ENCODE measurements at places on chromosomes 16 and 17.

DNA sequence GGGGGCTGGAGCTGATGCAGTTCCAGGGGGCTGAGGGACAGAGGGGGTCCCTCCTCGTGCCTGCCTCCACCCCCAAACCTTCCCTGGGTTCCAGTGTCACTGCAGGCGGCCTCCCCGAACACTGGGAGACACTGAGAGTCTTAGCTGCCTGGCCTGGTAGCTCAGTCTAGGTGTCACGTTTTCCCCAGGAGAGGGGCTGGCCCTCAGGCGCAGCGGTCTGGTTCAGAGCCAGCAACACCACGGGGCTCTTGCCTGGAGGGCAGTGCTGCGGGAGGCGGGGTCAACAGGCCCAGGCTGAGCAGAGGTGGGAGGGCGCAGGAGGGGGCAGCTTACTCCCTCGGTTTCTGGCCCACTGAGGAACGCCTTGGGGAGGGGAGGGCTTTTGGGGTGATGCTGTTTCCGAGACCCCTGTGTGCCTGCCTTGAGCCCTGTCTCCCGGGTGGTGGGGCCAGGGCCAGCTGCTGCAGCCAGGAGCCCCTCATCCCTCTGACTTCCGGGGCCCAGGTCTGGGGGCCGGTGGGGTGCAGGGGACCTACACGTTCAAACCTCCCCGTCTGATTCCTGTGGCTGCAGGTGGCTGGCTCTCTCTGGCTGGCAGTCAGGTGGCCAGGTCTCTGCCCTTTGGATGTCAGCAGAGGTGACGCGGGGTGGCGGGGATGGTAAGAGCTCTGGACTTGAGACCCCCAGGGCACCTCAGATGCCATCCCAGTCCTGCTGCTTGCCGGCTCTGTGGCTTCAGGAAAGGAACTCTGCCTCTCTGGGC, 89.3 kb upstream of the GSE1 start:
- DNase-seq, result peak; percentile 8

- DNase-seq, result no peak
Measured at GRCh38 chr16:81713295-81713772, 65.8 kb upstream of the PLCG2 start.

DNA sequence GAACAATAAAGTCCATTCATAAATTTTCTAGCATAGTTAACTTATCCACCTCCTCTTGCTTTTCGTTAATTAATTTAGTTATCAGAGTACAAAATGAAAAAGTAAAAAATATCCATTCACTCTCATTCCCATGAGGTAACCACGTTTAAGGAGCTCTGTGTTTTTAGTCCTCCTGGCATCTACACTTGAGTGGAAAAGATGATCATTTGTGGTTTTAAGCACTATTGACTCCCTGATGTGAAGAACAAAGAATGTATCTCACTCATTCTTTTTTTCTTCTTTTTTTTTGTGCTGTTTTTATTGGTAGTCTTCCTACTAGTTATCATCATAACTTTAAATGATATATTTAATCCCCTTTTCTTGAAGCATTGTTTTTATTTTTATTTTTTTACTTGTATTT, 26.1 kb downstream of the QPRT start:
- DNase-seq, result no peak

GRCh38 chr16:68074850-68075555, 10.2 kb upstream of the NFATC3 start:
- DNase-seq, result no peak

DNA sequence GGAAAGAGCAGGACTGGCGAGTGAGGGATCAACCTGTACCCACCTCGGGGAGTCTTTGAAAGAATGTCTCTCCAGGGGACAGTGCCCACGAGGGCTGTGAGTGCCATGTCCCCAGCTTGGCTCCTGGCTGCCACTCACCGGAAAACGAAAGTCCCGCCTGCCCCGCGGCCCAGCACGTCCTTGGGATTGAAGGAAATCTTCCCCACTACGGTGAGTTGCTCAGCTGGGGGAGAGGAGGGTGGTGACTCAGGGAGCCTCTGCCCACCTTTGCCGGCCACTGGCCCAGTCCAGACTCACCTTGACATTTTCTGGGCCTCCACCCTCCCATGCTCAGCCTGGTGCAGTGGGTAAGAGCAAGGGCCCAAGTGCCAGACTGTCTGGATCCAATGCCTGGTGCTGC, 17.1 kb downstream of the PLK1 start:
- no peak for DNase-seq

DNA sequence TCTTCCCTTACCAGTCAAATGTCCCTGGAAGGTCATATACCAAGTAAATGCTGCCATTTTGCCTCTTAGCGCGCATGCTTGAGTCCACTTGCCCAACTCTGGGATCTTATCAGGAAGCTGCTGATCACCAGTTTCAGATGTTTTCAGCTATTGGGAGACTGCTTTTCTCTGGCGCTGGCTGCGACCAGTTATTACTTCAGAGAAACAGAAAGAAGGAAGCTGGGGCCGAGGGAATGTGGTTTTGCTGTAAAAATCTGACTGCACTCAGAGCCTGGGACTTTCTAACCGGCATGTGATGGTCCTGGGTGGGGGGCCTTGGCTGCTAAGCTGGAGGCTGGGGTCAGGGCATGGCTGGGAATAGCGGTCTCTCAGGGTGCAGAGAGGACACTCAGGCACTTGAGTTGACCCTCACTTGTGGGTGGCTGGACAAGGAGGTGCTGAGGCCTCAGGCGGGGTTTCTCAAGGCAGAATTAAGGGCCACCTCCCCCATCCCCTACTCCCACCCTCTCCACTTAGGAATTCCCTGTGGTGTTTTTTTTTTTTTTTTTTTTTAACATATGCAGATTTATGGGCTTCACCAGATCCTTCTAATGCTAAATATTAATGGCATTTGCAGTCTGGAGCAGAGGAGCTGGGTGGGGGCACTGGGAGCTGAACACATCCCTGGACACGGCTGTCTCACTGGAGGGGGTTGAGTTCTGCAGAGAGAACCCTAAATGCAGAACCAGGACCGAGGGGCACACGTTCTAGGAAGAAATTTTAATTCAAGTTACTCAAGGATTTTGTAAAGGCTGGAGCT, 145.8 kb downstream of the CYLD start:
- DNase-seq, result no peak

DNA sequence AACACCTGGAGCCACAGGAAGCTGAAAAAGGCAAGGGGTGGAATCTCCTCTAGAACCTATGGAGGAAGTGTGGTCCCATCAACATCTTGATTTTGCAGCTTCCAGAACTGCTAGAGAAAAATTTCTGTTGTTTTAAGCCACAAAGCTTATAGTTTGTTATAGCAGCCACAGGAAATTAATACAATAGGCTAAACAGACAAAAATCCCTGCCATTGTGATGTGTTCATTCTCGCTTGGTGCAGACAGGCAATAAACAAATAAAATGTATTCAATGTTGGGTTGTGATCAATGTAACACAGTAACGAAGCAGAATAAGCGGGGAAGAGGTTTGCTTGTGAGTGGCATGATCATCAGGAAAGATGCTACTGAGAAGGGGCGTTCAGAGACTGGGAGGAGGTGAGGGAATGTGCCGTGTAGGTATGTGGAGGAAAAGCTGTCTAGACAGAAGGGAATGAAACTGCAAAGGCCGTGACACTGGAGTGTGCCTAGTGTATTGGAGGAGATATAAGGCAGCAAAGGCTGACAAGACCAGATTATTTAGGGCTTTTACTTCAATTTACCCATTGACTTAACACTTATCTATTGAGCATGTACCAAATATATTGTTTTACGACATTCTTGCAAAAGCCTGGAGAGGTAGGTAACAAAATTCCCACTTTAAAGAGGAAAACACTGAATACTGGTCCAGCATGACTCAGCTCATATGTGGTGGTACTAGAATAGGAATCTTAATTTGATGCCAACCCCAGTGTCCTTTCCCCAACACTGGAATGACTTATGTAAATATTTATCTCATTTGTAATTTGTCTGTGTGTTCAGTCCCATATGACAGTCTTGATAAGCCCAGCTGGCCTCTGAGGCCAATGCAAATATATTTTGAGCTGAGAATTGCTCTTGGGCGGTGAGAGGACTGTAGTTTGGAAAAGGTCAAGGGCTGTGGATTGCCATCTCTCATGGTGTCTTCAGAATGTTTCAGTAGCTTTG, 375.9 kb downstream of the CDH13 start:
- DNase-seq, result peak; percentile 65

GRCh38 chr16:27481282-27481934, 68.3 kb downstream of the GTF3C1 start:
- no peak for DNase-seq

GRCh38 chr16:50395763-50396710, 27.2 kb upstream of the BRD7 start:
- no peak for DNase-seq

DNA sequence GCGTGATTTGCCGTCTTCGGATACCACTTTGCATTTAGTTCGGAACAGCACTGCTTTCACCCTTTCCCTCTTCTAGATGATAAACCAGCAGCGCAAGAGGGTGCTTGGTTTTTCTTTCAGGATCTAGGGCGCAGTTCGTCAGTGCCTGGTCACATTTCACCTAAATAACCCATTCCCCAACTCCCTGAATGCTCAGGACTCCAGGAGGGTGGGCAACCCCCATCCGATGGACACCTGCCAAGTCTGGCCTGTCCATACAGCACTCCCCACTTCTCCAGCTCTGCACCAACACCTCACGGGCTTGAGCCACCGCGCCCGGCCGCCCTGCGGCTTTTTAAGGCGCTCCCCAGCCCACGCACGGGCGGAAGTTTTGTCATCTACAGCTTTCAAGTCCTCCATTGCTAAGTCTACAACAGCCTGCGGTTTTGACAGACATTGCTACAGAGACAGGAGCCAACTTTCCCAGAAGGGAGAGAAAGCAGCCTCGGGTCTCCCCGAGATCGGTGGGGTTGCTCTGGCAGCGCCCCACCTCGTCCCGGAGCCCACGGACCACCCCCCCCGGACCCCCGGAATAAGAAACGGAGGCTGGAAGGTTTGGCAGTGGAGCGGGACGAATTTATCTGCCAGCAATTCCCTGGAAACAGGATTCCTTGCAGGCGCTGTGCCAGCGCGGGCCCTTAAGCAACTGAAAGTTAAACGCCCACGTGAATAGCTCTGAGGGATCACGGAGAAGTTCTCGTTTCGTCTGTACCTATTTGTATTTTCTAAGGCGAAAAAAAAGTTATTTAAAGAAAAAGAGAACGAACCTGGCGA, 38.6 kb upstream of the SLFN13 start:
- peak; percentile 69 for DNase-seq

GRCh38 chr16:70570967-70571570, 47.5 kb downstream of the SF3B3 start:
- no peak for DNase-seq

DNA sequence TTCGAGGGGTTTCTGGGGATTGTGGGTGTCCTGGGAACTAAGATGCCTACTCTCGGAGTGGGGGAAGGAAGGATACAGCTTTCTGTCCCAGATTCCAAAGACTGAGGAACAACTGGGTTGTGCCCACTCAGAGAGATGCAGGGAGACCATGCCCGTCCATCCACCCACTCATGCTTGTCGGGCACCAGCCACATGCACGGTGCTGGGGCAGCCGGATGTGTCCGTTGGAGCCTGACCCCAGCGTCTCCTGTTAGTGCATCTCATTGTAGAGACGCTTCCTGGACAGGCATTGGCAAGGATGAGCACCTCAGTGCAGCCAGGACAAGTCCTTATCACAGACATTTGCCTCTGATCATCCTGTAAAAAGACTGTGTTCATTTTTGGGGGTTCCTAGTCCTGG, 58.1 kb downstream of the METRNL start:
- DNase-seq, result no peak

- DNase-seq, result no peak
Measured at GRCh38 chr16:79473456-79473855, 127.1 kb downstream of the MAF start.

GRCh38 chr16:89691986-89692569, 5.6 kb downstream of the CDK10 start:
- DNase-seq, result no peak

DNA sequence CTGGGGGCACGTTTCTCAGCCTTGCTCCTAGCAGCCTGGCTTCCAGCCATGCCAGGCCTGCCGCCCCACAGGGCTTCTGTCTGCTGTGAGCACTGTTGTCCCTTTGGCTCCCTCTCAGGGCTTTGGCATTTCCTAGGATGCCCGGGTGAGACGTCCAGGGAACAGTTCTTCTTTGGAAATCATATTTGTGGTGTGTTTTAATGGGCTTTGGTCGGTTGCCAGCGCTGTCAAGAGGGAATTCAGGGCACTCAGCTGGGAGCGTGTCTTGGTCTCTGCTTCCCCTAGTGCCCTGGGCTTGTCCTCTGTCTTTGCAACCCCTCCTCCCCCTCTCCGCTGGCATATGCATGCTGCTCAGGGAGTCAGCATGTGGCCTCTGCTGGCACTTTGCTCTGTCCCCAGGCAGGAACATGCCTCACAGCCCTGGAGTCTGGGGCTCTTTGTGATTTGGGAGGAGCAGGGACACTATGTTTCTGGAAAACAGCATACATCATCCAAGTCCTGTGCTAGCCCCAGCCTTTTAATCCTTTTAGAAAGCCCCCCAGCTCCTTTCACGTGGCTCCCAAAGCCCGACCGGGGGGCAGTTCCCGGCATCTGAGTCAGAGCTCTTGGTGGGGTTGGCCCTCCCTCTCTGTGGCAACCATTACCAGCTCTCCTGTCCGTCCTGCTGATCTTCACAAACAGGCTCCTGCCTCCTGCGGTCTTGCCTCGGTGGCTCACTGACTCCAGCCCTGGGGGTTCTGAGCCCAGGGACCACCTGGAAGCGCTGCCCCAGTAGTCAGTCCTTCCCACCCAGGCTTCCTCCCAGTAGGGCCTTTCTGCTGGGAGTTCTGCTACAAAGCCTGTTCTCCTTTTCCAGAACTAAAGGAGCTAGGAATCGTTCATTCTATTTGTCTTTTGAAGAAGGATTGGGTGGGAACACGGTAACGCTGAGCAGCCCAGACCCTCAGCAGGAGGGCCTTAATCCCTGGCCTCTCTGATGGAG, 26.7 kb downstream of the SAP30BP start:
- peak; percentile 100 for DNase-seq

DNA sequence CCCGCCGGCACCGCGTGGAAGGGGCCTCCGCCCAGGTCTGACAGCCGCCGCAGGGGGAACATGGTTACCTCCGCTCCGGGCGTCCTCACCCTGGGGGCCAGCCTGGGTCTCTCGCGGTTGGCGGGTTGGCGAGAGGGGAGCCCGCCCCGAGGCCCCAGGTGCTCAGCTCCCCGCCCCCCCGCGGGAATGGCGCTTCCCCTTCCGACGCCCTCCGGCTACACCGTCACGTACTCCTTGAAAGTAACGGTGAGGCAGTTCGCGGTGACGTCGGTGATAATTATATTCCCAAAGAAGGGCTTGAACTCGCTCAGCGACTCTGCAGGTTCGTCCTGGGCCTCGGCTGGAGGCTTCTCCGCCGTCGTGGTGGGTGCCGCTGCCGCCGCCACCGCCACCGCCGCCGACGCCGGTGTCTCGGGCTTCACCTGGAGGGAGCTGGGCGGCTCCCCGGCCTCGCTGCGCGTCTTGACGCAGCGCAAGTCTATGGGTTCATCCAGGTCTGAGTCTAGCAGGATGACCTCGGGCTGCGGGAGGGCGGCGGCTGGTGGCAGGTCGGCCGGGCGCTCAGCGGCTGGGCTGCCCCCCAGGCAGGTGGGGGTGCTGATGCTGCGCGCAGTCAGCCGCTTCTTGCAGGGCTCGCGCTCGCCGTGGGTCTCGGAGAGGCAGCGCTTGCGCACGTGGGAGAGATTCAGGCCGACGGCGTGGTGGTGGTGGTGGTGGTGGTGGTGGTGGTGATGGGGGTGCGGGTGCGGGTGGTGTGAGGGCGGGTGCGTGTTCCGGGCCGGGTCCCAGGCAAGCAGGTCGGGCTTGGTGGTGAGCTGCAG, 5.3 kb downstream of the CBX4 start:
- no peak for DNase-seq

GRCh38 chr17:63150490-63150889, 184.5 kb downstream of the TANC2 start:
- no peak for DNase-seq

- DNase-seq, result peak; percentile 86
Measured at GRCh38 chr16:15899538-15900100, 11.2 kb upstream of the CEP20 start.
